Mesenteric fat pad (tissue), 1 donor: ENCODE measurements at places on chromosomes 6 and 20.
A peak's percentile ranks its signal among the peaks of the same experiment; 100 is the strongest.

GRCh38 chr6:30981942-30982772, 1.4 kb upstream of the MUC21 start:
- peak; percentile 20 for DNase-seq

DNA sequence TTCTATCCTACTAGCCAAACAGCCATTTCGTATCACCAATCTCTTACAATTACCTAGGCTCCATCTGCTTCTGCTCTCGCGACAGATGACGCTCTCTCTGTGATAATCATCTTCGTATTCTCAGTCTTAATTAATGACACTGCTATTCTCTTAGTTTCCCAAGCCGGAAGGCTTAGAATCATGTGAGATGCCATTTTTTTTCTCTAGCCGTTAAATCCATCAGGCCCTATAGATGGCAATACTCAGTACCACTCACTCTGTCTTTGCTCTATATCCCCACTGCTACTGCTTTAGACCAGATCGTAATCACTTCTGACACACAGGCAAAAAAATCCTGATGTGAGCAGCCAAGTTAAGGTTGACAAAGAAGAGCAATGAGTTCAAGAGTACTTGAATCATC, 2.1 kb upstream of the THEMIS start:
- no peak for DNase-seq

DNA sequence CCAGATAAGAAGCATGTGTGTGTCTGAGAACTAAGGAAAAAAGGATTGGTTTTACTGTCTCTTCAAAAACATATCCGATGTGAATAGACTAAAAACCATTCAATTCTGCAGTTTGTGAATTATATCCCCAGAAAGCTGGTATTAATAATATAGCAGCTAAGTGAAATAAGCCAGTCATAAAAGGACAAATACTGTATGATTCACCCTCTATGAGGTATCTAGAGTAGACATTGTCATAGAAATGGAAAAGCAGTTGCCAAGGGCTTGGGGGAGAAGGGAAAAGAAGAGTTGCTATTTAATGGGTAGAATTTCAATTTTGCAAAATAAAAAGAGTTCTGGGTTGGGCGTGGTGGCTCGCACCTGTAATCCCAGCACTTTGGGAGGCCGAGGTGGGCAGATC, 137.5 kb downstream of the ATXN1 start:
- DNase-seq: no peak

DNA sequence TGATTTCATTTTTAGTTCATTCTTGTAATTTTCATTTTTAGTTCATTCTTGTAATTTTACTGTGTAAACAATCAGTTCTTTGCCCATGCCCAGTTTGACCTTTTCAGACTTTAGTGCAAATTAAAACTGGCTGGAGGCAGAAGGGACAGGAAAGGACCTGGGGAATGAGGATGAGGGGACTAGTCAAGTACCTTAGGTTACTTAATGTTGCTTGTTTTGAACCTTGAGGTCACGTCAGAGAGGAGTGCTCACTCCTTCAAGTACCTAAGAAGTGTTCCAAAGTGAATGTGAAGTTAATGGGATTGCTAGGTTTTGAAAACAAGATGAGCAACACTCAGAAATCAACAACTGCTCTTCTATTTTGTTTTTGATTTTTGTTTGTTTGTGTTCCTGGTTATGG, 82.5 kb downstream of the FOXO3 start:
- no peak for DNase-seq

DNA sequence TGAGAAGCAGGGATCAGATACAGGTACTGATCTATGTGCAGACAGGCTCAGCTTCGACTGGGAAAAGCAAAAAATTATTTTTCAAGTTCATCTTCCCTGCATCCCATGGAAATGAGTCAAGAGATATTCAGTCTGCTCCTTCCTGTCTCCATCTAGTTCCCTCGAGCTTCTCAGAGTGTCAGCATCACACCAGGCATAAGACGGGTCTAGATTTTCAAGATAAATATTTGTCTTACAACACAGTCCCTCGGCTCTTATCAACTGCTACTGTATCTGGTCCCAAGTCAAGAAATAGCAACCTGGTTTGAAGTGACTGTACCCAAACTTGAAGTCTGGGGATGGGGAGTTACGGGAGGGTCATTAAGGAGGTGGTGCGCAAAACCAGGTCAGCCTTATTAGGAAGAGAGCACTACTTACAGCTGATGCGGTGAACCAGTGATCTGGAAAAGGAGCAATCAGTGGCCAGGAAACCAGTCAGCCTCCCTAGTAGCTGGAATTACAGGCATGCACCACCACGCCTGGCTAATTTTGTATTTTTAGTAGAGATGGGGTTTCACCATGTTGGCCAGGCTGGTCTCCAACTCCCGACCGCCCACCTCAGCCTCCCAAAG, 29.7 kb downstream of the ZMYND8 start:
- DNase-seq: no peak

GRCh38 chr20:58558486-58559367, 43.5 kb upstream of the APCDD1L start:
- DNase-seq: no peak

GRCh38 chr6:52640916-52641315, 30.0 kb upstream of the TMEM14A start:
- DNase-seq: no peak

GRCh38 chr20:31770243-31770642, 31.2 kb downstream of the TPX2 start:
- DNase-seq: no peak

GRCh38 chr6:111356551-111356950, 126.5 kb downstream of the REV3L start:
- DNase-seq: no peak

- DNase-seq: no peak
Observed at GRCh38 chr20:15476186-15476585, 1097.1 kb downstream of the KIF16B start.
